ENCODE measurements at places on chromosomes 11 and 22.

DNA sequence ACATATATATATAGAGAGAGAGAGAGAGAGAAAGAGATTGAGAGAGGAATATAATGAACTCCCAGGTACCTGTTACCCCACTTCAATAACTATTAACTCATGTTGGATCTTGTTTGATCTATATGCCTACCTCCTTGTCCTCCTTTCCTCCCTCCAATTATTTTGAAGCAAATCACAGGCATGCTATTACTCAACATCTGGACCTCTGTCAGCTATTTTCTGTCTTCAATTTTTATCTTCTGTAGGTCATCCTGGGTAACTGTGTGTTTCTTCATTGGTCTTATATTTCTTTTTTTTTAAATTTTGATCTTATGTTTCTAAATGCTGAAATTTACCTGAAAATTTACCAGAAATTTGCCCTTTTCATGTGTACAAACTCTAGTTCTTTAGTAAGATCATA, 24.8 kb downstream of the UVRAG start:
- DNase-seq: no peak

- no peak for DNase-seq
These were observed 4.7 kb upstream of the ADSL start for GRCh38 chr22:40341604-40342003.

GRCh38 chr22:17851759-17852158, 77.5 kb upstream of the BID start:
- no peak for DNase-seq

DNA sequence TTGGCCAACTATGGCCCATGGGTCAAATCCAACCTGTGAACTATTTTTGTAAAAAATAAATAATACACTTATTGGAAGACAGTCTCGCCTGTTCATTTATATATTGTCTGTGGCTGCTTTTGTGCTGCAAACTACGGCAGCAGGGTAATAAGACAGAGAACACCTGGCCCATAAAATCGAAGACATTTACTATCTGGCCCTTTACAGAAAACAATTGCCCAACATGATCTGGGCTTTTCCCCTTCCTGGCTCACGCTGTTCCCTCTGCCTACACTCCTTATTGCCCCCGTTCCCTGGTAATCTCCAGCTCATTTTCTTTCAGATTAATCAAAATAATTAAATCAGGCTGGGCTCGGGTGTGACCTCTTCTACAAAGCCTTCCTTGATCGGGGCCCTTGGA, 5.6 kb downstream of the PLAAT2 start:
- DNase-seq: no peak

DNA sequence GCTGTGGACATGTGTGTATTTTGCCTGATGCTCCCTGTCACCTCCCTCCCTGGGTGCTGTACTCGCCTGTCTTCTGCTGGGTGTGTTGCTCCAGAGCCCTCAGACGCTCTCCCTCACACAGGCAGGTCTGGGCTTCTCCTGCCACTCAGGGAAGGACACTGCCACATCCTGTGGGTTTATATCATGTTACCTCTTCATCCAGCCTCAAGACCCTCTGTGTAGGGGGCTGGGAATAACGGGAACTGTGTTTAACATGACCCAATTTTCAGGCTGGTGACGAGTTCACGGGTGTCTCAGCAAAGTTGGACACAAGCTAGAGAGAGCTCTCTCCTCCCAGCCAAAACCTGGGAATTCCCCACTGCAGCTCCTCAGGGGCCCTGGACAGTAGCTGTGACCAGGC, 24.6 kb downstream of the MYBPC3 start:
- DNase-seq: no peak

All from stimulated activated naive B cell treated with anti-CD40 and anti-IgM and Interleukin-4, amounts not matched to agents 10 μg/mL and 1 μg/mL and 100 μg/mL, for 72 hours (primary cell).